ENCODE measurements at places on chromosomes 7 and 10. TPM values are rescaled to one million over a fixed set of nuclear protein-coding genes. Genes with fewer than 3 reads are reported as not detected.

GRCh38 chr10:95305606-95306317, 15.0 kb upstream of the PDLIM1 start:
- no peak for DNase-seq

DNA sequence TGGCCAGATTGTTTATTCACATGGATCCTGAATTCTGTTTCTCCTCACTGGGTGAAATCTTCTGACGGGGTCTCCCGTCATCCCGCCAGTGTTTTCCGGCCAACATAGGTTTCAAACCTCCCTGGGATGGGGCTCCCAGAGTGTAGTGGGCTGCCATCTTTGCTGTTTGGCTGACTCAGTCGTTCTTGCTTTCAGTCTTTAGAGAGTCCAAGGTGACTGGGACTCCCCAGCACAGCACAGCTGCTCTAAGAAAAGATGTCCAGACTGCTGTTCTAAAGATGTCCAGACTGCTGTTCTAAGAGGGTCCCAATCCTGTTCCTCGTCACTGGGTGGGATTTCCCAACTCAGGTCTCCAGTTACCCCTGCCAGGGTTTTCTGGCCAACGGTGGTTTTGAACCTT, 801.9 kb upstream of the IGFBP3 start:
- no peak for DNase-seq

GRCh38 chr10:131819241-131820072, 81.4 kb upstream of the PPP2R2D start:
- DNase-seq, result no peak

DNA sequence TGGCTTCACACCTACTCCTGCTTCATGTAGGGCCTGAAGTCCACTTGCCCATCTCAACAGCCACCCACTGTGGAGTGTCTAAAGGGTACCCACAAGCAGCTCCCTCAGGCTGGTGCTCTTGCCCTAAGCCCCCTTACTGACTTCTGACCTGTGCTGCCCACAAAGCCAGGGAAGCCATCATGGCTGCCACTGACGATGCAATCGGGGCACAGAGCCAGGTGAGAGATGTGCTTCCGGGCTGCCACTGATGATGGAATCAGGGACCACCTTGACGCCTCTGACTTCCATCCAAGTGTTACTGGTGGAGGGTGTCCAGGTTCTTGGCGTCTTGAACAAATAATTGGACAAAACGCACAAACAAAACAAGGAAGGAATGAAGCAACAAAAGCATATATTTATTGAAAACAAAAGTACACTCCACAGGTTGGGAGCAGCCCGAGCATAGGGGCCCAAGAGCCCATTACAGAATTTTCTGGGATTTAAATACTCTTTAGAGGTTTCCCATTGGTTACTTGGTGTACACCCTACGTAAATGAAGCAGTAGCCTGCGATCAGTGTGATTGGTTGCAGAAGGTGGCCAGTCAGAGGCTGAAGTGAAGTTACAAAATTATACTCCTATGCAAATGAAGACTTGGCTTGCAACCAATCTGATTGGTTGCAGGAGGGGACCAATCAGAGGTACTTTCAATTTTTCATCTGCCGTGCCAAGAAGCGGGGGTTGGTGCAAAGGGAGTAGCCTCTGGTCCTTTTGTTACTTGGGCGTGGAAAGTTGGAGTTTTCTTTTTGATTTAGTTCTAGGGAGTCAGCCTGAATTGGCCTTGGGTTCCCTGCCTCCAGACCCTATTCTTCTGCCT, 4.5 kb downstream of the CPA2 start:
- DNase-seq, result no peak

GRCh38 chr7:97008275-97008917, 3.0 kb downstream of the DLX6 start:
- no peak for DNase-seq

DNA sequence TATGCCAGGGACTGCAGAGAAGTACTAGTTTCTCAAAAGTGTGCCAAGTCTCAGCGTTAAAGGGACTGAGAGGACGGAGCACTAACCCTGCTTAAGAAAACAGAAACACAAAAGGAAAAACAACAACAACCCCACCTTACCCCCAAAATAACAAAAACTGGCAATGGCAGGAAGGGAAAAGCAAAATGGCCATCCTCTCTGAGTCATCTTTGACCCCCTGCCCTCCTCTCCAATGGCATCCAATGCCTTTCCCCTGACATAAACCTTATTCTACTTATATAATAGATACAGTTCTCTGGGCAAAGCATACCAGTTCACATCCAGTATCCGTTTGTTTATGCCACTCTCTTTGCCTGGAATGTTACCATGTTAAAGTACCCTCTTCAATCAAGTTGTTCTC, 1.6 kb downstream of the POLR1F start:
- no peak for DNase-seq

DNA sequence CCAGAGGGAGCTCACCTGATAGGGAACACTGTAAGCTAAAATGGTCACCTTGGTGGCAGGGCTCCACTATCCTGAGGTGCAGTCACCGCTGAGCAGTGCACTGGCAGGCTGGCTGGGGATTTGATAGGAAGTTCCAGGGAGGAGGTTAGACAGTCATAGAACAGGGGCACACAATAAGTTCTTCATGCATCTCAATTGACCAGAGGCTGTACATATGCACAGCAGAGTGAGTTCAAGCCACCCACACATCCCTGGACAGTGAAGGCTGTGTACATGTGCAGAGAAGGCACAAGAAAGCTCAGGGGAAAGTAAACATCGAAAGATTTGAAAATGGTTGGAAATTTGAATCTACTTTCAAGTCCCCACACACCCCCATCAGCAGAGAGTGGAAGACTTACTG, 13.9 kb downstream of the PRTFDC1 start:
- DNase-seq, result no peak

DNA sequence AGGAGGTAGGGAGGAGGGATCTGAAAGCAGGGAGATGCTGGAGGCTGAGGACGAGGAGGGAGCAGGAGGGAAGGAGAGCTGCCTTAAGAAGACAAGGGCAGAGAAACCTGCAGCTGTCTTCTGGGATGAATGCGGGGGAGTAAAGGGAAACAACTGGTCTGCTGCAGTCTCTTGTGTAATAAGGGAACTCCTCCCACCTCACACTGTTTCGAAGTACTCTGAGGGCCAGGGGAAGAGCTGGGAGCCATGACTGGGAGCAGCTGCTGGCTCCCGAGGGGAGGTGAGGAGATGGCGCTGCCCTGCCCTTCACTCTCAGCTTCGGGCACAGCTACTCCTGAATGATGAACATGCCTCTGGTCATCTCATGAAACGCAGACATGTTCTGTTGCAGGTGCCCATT, 65.1 kb downstream of the CLEC2L start:
- DNase-seq, result no peak

GRCh38 chr10:129760416-129760815, 203.7 kb downstream of the EBF3 start:
- no peak for DNase-seq

- DNase-seq, result no peak
Measured at GRCh38 chr7:102456327-102456726, 8.3 kb downstream of the ALKBH4 start.

DNA sequence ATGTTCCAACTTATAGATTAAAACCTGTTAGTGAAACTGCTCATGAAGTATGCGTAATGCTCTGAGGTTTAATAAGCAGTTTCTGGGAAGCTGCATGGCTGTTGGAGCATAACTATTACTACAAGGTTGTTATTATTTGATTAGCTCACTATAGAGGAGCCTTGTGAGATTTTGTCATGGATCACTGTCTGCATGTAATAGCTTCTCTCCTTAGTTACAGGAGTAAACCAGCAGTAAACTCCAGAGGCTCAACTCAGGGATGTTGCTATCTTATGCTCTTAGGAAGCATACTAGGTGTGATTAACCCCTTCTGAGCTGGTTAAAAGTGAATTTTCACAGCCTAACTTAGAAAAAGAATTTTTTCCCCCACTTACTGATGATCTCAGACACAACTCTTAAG, 63.6 kb upstream of the IFRD1 start:
- no peak for DNase-seq

- DNase-seq, result no peak
Measured at GRCh38 chr7:45451342-45452035, 122.7 kb upstream of the ADCY1 start.

GRCh38 chr7:7564323-7564780, 2.3 kb upstream of the MIOS start:
- no peak for DNase-seq

GRCh38 chr7:141575654-141576448, 24.6 kb downstream of the AGK start:
- no peak for DNase-seq

GRCh38 chr7:36746347-36746746, 22.1 kb upstream of the AOAH start:
- DNase-seq, result no peak

DNA sequence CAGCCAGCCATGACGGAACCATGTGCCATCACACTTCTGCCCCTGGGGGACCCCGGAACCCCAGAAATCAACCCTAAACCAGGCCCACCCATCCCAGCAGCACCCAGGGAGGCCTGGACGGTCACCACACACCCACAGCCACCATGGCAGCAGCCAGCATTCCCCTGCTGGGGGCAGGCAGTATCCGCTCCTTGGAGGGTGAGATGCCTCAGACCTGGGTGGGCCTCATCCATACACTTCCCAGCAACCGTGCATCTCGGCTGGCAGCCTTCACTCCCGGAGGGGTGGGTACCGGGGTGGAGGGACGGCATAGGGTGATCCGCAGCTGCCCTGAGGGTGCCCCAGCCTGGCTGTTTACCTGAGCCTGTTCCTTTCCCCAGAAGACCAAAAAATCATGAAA, 69.1 kb upstream of the FAM20C start:
- DNase-seq, result no peak

GRCh38 chr10:103188853-103189252, 4.2 kb downstream of the NT5C2 start:
- DNase-seq, result no peak

DNA sequence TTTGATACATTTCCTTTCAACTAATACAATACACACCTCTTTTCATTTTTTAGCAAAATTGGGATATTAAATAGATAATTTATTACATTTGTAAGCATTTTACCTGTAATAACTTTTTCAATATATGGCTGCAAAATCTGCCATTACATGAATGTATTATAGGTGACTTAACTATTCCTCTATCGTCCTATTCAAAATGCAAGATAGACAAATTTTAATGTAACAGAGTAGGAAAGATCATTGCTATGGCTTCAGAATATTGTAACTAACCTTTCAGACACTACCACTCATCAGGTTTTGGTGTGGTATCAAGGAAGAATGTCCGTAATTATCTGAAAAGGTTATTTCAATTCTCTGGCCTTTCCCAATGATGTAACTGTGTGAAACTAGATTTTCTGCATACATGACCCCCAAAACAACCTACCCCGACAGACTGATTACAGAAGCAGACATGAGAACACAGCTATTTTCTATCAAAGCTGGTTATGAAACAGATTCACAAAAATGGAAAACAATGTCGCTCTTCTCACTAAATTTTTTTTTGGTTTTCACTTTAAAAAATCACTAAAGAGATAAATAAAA, 211.2 kb downstream of the FAM107B start:
- DNase-seq, result no peak

DNA sequence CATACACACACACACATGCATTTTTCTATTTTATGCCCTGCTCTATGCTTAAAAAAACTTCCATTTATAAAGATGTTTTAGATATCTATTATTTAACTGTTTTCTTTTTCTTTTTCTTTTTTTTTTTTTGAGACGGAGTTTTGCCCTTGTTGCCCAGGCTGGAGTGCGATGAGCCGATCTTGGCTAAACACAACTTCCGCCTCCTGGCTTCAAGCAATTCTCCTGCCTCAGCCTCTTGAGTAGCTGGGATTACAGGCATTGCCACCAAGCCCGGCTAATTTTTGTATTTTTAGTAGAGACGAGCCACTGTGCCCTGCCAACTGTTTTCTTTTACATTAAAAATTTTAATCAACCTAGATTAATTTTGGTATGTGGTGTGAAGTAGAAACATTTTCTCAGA, 45.6 kb upstream of the PURB start:
- no peak for DNase-seq

- no peak for DNase-seq
Measured at GRCh38 chr7:3481435-3481834, 180.4 kb downstream of the SDK1 start.

GRCh38 chr7:81300753-81301152, 381.9 kb upstream of the SEMA3C start:
- DNase-seq, result no peak

GRCh38 chr7:121837462-121837861, 35.5 kb upstream of the PTPRZ1 start:
- DNase-seq, result no peak

GRCh38 chr10:124892031-124892430, 49.9 kb upstream of the ZRANB1 start:
- DNase-seq, result no peak

- no peak for DNase-seq
Measured at GRCh38 chr10:14779001-14779651, 4.4 kb upstream of the FAM107B start.

- no peak for DNase-seq
Measured at GRCh38 chr7:154503962-154504550, 451.9 kb downstream of the DPP6 start.

DNA sequence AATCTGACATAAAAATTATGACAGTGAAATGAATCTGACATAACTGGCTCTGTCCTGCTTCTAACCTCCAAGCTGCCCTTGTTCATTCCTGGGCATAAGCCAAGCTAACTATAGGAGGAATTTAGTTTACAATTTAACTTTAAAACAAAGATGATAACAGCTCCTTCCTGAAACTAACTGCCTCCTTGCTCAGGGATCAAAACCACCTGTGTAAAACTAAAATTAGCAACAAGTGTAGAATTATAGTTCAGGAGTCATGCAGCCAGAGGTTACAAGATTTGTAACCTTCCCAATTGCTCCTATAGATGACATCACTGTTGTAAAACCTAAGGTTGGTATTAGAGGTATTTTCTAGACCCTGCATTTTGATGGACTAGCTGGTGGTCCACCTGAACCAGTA, 256.4 kb upstream of the POM121L12 start:
- DNase-seq, result no peak

GRCh38 chr7:106866298-106867281, 1.5 kb downstream of the PIK3CG start:
- no peak for DNase-seq

- DNase-seq, result no peak
Measured at GRCh38 chr7:121109145-121109544, 120.6 kb downstream of the CPED1 start.

HOXA1 gene
- not detected for total RNA-seq

PLXNA4 gene
- total RNA-seq, result 0.41 TPM

OPN4 gene
- not detected for total RNA-seq

FAM25G gene
- not detected for total RNA-seq

ICA1 gene
- 0.46 TPM for total RNA-seq

HOXA7 gene
- total RNA-seq, result not detected

HOXA4 gene
- total RNA-seq, result not detected

OR2A5 gene
- not detected for total RNA-seq

GPR26 gene
- not detected for total RNA-seq

CTAGE4 gene
- total RNA-seq, result 0.93 TPM

FBXO24 gene
- total RNA-seq, result 4.0 TPM
